ENCODE measurements at places on chromosomes 5 and 9.

- peak; percentile 9 for DNase-seq
Observed at GRCh38 chr5:177310757-177311391, 824 bp downstream of the MXD3 start.

GRCh38 chr5:31993165-31993961, 180.8 kb downstream of the GOLPH3 start:
- DNase-seq = no peak

GRCh38 chr9:131107760-131108159, 11.4 kb downstream of the AIF1L start:
- DNase-seq = no peak

DNA sequence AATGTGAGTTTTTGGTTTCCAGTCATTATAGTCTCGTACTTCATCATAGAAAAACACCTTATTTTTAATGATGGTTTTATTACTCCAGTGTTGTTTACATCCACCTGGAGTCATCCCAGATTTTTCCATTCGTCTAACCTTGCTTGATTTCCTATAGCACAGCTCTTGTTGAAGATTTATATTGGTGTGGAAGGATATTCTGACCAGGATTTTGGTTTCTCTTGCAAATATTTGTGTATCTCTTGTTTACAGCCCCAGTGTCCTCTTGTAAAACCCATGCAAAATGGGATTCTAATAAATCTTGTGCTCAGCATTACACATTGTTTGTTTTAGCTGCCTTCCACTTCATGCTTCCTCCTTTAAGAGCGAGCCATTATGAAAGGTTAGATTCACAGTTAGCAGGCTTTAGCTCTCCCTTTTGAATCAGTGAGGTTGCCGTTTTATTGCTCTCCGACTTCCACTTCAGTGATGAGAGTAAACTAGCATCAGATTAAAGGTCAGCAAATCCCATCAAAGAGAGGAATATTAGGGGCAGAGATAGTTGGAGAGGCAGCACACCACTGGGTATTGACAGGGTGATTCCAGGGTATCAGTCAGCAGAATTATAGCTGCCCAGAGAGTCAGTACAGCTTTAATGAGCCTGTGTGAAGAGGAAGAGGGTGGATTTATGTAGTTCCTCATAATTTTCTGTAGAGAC, 157.1 kb downstream of the PBX3 start:
- peak; percentile 82 for DNase-seq

DNA sequence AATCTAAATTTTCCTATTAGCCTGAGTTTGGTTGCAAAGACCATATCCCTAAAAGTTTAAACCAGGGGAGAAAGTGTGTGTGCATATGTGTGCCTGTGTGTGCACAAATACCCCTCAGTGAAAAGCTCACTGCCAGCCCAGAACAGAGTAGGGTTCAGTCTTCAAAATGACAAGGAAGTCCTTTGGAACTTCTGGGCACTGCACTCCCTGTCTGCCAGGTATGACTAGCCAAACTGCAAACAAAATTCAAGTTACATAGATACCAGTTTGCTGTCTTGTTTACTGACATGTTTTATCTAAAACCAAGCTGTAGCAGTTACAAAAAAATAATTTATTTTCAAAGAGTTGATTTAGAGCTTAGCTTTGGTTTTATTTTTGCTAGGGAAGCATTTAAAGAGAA, 100.1 kb downstream of the ARHGEF28 start:
- DNase-seq = no peak

DNA sequence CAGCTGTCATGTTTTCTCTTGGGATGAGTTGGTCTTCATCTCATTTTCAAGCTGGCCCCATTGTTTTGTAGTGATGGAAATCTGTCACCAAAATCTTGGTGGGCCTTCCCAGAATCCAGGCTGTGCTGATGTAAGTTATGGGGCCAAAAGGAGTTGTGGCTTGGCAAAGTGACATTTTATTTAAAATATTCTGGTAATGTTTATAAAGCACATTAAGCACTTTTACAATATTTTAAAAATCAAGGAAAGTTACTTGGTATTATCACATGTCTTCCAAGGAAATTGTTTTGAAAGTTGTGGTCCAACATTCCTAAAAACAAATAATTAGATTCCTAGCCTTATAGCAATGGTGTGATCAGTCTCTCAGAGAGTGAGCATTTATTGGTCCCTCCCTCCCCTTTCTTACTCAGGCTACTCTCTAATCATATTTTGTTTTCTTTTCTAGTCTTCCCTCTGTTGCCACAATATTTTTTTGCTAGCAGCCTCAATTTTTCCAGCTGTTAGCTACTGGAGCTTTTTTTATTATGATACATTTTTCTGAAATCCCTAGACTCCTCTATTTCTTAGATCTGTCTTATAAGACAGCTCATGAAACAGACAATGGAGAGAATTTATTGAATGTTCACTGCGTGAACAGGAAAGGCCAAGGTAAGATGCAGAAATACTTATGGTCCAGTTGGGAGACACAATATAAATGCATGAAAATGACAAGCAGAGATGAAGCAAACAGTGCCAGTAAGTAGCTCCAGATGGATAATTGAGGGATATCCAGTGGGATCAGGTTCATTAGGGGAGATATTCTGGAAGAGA, 408.1 kb upstream of the ZNF608 start:
- no peak for DNase-seq

- DNase-seq = no peak
Observed at GRCh38 chr9:22838266-22838665, 391.6 kb downstream of the DMRTA1 start.

DNA sequence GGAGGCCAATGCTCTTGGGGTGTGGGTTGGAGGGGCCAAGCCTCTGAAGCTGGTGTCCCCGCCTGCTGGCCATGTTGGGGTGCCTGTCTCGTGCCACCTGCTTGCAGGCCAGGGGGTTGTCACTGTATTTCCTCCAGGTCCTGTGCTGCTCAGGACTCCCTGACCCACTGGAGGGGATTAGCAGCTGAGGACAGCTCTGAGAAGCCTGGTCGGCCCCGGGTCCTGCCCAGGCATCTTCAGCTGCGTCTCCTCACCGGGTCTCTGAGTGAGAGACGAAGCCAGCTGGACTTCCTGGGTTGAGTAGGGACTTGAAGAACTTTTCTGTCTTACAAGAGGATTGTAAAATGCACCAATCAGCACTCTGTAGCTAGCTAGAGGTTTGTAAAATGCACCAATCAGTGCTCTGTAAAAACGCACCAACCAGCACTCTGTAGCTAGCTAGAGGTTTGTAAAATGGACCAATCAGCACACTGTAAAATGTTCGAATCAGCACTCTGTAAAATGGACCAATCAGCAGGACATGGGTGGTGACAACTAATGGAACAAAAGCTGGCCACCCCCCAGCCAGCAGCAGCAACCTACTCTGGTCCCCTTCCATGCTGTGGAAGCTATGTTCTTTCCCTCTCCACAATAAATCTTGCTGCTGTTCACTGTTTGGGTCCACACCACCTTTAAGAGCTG, 20.6 kb upstream of the SLC9A3 start:
- DNase-seq = no peak

DNA sequence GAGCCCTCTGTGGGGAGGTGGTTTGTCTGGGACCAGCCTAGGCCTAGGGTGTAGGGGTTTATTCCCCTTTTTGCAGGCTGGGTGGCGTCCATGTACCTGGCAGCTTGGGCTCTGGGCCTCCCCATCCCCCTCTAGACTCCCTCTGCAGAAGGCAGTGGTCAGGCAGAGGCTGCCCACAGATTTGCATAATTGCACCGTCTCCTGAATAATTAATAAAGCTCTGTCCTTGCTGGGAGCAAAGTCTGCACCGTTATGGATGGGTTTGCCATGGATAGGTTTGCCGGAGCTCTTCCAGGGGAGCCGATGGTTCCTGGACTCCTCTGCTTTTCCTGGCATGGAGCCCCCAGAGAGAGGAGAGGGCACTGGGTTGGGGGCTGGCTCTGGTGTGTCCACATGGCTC, 60.4 kb downstream of the DAB2IP start:
- no peak for DNase-seq

DNA sequence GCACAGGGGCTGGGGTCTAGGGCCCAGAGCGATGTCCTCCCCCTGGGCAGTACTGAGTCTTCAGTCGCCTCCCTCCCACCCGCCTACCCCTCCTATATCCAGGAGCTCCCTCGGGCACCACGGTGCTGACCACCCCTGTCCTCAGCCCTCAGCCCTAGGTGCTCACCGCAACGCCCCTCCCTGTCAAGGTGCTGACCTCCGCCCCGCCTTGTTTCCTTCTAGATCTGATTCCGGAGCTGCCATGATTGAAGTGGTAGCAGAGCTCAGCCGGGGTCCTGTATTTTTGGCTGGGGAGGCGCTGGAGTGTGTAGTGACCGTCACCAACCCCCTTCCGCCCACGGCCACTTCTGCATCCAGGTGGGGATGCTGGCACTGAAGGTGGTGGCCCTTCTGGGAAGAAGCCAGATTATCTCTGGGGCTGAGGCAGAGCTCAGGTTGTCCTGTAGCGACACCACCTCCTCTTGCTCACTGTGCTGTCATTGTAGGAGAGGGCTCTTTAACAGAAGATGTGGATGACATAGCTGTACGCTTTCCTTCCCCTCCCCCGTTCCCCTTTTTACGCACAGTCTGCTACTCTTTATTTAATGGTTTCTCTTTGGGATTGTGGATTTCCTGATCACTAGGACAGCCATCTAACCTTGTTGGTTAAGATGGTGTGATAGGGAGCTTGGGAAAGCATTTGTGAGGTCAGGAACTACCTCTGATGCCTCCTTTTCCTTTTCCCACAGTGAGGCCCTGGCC, 598 bp downstream of the RGP1 start:
- DNase-seq = peak; percentile 12

- DNase-seq = no peak
Observed at GRCh38 chr5:59178482-59178881, 595.6 kb downstream of the RAB3C start.

DNA sequence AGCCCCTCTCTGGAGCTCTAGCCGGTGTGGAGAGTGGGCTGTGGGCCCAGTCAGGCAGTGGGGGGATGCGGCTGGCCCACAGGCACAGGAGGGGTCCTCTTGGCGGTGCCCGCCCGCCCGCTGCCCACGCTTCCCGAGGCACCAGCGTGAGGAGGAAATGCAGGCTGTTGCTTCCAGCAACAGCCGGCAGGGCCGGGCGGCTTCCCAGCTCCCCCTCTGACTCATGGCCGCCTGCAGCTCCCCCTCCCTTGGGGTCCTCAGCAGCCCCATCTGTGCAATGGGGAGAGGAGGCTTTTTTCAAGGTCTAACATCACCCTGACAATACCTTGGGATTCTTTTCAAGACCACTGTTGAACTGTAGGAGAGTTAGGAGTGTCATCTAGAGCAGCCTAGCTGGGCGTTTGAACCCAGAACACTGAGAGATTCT, 10.4 kb downstream of the CXXC5 start:
- DNase-seq = no peak

- DNase-seq = no peak
Observed at GRCh38 chr5:34524123-34524522, 132.0 kb upstream of the RAI14 start.

DNA sequence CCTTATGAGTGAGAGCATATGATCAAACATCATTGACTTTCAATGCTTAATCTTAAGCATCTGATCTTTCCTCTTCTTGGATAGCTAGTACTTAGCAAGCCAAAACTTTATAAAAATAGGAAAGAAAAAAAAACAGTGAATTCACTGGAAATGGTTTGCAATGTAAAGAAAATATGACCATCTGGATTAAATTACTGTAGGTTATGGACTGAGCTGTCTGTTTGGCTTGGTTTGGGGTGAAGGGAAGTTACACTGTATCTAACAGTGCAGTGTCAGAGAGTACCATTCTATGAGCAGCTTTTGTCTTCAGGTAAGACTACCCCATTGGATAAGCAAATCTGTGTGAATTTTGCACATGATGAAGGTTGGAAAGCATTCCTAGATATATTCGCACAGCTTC, 151.4 kb downstream of the TLE1 start:
- DNase-seq = no peak

DNA sequence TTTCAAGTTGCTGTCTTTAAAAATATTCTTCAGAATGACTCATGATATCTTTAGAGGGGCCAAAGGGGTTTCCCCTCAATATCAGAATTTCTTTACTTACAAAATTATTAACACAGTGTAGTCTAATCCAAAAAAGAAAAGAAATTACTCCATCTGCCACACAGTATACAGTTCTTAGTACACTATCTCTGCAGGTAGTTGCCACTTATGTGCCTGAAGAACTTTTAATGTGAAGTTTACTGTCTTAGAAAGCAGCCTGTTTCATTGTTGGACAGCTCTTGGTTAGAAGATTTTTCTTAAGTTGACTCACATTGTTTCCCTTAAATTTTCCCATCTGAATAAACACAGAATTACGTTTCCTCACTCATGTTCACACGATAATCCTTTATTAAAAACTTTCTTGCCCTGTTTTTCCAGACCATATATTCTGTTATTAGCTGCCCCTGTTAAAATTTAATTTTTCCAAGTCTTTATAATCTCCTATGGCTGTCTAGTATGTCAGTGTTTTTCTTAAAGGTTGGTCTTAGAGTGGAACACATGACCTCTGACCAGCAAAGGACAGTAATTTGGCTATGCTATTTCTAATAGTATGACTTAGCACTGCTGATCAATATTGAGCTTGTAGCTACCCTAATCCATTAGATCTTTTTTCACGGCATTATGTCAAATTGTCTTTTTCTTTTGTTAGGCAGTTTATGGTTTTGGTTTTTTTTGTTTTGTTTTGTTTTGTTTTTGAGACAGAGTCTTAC, 21.8 kb upstream of the FKTN start:
- DNase-seq = no peak

- peak; percentile 75 for DNase-seq
Observed at GRCh38 chr9:75962013-75962661, 71.7 kb downstream of the PCSK5 start.

DNA sequence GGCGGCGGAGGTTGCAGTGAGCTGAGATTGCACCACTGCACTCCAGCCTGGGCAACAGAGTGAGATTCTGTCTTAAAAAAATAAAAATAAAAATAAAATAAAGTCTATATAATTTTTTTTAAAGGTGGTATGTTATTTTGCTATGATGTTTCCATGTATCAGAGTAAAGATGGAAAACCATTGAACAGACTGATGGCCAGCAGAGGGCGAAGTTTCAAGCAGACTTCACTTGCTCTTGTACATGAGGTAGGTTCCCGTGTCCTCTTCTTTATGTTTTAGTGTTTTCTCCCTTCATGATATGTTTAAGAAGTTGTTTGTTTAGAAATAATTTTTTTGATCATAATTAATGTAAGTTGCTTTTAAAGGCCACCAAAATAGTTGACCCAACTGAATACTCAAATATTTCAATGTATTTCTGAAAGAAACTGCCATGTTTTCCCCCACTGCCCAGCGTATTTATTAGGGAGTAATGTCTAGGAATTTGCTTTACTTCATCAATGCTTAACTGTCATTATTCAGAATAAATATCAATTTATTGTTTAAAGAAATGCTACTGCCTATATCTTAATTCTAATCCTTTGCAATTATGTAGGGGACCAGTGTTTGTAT, 146.4 kb downstream of the HACD4 start:
- peak; percentile 10 for DNase-seq

- no peak for DNase-seq
Observed at GRCh38 chr9:131875828-131876485, 136.1 kb upstream of the RAPGEF1 start.

- no peak for DNase-seq
Observed at GRCh38 chr5:148619484-148619883, 34.8 kb downstream of the HTR4 start.
